Lower lobe of right lung (tissue), 2 donors: ENCODE measurements at places on chromosomes 13 and 19. TPM values are rescaled to one million over a fixed set of nuclear protein-coding genes. Genes with fewer than 3 reads are reported as not detected.

DAPK3 gene
- 50.5 TPM for total RNA-seq

SULT2A1 gene
- not detected for total RNA-seq

LNX2 gene
- 29.7 TPM for total RNA-seq

CBY2 gene
- total RNA-seq: not detected

CBLC gene
- 2.3 TPM for total RNA-seq

DNA sequence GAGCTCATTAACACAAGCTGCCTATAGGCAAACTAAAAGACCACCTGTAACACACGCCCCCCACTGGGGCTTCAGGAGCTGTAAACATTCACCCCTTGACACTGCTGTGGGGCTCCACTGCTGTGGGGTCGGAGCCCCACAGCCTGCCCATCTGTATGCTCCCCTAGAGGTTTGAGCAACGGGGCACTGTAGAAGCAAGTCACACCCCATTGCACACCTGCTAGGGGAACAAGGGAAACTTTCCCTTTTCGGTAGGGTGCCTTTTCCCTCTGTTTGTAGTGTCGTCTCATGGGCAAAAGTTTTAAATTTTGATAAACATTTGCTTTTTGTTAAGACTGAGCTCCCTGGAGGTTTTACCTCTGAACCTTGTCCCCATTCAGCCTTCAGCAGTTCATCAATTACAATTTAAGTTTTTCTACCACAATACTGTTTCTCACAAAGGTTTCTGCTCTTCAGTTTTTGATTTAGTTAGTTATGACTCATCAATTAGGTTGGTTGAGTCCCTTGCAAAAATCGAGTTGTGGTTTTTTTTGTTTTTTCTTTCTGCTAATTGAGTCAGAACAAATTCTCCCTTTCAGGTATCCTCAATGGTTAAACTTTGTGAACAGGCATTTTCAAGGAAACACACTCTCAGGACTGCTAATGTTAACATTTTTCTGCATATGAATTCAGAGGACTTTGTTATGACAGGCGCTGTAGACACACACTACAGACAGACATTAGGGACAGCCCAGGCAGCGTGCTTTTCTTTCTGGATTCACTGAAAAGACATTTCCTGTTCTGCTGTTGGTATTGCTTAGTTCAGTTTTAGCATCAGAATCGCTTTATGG lies 35.1 kb downstream of the ZNF433 start:
- H3K36me3 ChIP-seq: peaks cover 14% of the 10 kb centered on the region
- DNase-seq: no peak
- no peak overlapping the region for H3K27ac ChIP-seq

- no peak overlapping the region for H3K4me3 ChIP-seq
- no peak for DNase-seq
- H3K4me1 ChIP-seq: no peaks in the 10 kb centered on the region
- peaks cover 26% of the 10 kb centered on the region for H3K27me3 ChIP-seq
Observed at GRCh38 chr19:15913830-15914229, 16.0 kb upstream of the CYP4F2 start.

- H3K36me3 ChIP-seq: no peaks in the 10 kb centered on the region
- peaks cover 7% of the 10 kb centered on the region for H3K4me1 ChIP-seq
- H3K27me3 ChIP-seq: no peaks in the 10 kb centered on the region
Observed at GRCh38 chr13:66996503-66996902, 233.6 kb downstream of the PCDH9 start.

DNA sequence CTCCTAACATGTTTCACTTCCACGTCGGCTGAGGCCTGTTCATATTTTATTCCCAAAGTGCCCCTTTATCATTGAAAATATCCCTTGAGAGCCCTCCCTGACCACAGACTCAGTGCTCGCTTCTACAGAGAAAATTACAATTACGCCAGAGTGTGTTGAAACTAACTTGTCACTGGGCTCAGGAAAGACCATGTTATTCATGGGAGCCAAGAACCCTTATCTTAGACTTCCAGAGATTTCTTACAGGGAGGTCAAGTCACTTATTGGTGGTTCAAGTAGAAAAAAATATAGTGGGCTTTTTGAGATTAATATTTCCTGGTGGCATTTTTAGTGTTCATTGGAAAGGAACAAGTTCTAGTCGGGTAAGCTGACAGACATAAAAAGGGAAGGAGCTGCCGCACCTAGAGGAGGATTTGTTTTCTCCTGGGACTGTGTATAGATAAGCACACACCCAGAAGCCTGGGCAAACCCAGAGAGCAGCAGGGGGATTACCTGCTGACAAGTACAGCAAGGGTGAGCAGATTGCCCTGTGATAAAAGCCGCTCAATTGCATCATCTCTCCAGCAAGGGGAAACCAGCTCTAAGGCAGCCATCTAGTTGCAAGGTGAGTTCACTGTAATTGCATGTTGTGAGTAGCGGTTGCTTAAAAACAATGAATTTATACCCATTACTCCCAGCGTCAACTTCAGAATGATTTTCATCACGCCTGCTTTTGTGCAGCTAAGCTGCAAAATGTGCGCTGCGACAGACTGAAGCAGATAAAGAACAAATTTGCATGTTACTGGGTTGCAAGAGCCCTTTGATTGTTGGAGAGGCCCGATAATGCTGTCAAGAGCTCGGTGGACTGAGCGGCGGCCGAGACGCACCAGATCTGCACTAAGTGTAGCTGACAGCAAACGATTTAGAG lies 46.2 kb downstream of the DCT start:
- H3K4me3 ChIP-seq: no peak overlapping the region
- no peak overlapping the region for H3K27ac ChIP-seq
- no peaks in the 10 kb centered on the region for H3K27me3 ChIP-seq
- H3K4me1 ChIP-seq: no peaks in the 10 kb centered on the region
- no peaks in the 10 kb centered on the region for H3K36me3 ChIP-seq
- DNase-seq: no peak

GRCh38 chr19:48396016-48396823 lies 2.8 kb downstream of the GRIN2D start:
- H3K27ac ChIP-seq: no peak overlapping the region
- no peak overlapping the region for H3K4me3 ChIP-seq
- peaks cover 54% of the 10 kb centered on the region for H3K27me3 ChIP-seq
- no peaks in the 10 kb centered on the region for H3K36me3 ChIP-seq
- no peak for DNase-seq

GRCh38 chr19:48544856-48545750 lies 6.9 kb upstream of the SULT2B1 start:
- no peak overlapping the region for H3K4me3 ChIP-seq
- no peak overlapping the region for H3K27ac ChIP-seq
- peaks cover 6% of the 10 kb centered on the region for H3K4me1 ChIP-seq
- H3K36me3 ChIP-seq: no peaks in the 10 kb centered on the region

GRCh38 chr19:57292547-57292946 lies 12.3 kb downstream of the ZNF460 start:
- H3K4me1 ChIP-seq: no peaks in the 10 kb centered on the region
- H3K27ac ChIP-seq: no peak overlapping the region
- DNase-seq: no peak
- no peaks in the 10 kb centered on the region for H3K27me3 ChIP-seq
- H3K4me3 ChIP-seq: no peak overlapping the region

DNA sequence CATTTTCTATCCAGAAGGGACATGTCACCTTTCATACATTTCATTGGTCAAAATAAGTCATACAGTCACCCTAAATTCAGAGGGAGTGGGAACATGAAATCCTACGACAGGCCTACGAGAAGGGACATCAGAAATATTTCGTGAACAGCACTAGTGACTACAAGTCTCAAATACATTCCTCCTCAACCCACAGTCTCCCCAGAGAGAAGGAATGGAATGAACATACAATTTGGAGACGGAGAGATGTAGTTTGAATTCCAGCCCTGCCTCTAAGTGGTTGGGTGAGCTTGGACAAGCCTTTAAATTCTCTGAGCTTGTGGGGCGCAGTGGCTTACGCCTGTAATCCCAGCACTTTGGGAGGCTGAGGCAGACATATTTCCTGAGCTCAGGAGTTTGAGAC lies 9.9 kb downstream of the SERTM1 start:
- H3K4me3 ChIP-seq: no peak overlapping the region
- no peaks in the 10 kb centered on the region for H3K36me3 ChIP-seq
- H3K27ac ChIP-seq: no peak overlapping the region
- no peak for DNase-seq
- no peaks in the 10 kb centered on the region for H3K27me3 ChIP-seq
- H3K4me1 ChIP-seq: no peaks in the 10 kb centered on the region

GRCh38 chr19:47109541-47110375 lies 3.8 kb downstream of the ZC3H4 start:
- peaks cover 5% of the 10 kb centered on the region for H3K36me3 ChIP-seq
- H3K27ac ChIP-seq: peak overlapping the region; percentile 100
- peaks cover 59% of the 10 kb centered on the region for H3K4me1 ChIP-seq
- H3K4me3 ChIP-seq: peak overlapping the region; percentile 89

DNA sequence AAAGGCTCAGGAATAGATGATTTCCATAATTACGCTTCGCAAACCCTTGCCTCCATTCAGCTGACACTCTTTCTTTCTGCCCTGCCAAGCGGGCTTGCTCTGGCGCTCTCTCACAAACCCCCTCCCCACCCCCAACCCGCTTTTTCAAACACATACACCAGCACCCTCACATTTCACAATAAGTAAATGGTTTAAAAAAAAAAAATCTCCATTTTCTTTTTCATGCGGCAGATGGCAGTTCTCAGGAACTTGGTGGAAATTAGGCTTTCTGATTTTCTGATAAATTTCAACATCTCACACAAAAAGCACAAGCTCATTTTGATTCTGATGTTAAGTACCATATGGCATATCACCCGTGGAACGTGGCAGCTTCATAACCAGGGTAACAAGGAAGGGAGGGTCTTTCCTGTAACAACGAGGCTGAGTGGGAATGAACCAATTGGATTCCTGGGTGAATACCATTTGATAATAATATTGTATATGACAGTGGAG lies 43.8 kb downstream of the C13orf42 start:
- H3K4me3 ChIP-seq: no peak overlapping the region
- no peak overlapping the region for H3K27ac ChIP-seq
- H3K27me3 ChIP-seq: peaks cover 4% of the 10 kb centered on the region

- no peaks in the 10 kb centered on the region for H3K36me3 ChIP-seq
- peaks cover 7% of the 10 kb centered on the region for H3K4me1 ChIP-seq
- no peak overlapping the region for H3K4me3 ChIP-seq
- no peaks in the 10 kb centered on the region for H3K27me3 ChIP-seq
- no peak for DNase-seq
- no peak overlapping the region for H3K27ac ChIP-seq
Observed at GRCh38 chr13:94328381-94329041, 151.0 kb downstream of the DCT start.

DNA sequence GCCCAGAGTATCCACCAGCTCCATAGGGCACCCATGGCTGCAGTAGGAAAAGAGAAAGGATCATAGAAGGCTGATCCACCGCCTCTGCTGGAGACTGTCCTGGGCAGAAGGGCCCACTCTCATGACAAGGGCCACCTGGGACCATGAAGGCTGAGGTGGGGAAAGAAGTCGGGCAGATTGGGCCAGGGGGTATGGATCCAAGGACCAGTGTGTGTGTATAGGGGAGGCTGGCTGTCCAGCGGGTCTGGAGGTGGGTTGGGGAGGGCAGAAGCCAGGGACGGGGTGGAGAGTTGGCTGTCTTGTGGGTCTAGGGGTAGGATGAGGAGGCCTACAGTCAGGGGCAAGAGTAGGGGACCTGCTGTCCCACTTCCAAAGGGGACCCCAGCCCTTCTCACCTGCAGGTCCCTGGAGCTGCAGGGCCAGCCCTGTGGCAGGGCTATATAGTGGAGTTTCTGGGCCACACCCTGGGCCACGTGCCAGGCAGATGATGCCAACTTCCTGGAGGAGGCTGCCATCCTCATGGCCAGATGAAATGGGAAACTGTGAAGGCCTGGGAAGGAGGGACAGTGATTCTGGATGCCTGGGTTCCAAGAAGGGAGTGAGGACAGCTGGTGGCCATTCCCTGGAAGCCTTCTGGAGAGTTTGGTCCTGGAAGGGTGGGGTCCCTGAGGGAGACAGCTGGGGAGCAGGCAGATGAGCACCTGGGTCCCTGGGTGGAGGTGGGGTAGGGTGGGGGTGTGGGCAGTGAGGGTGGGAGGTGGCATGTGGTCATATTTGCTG lies at the start of gene FCGBP:
Gene FCGBP (minus strand): TSS at position 51 of the 780 bp plus-strand sequence.
- H3K36me3 ChIP-seq: no peaks in the 10 kb centered on the region
- peaks cover 17% of the 10 kb centered on the region for H3K27me3 ChIP-seq
- DNase-seq: no peak

DNA sequence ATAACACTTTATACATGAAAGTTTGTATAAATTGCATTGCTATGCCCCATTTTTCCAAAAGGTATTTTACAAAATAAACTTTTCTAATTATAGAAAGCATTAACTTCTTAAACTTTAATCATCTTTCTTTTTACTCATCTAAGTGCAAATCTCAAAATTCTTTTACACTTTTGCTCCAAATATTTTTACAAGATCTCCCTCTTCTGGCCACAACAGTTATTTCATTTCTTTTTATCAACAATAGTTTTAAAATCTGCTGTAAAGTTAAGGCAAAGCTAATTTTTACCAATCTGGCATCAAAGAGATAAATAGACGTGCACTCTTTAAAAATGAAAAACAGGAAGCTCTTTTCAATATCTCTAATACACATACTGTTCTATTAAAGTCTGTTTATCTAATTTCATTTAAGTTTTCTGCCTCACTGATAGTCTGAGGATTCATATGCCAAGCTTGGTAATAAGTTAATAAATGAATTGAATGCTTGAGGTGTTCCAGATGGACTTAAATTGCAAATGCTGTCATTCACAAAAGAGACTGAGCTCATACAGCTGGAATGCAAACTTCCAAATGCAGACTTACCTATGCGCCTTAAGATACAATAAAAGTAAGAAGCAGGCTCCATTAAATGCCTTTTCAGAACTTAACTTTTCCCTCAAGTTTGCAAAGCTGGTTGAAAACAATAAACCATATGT lies 583.0 kb upstream of the ATXN8OS start:
- no peaks in the 10 kb centered on the region for H3K4me1 ChIP-seq
- no peaks in the 10 kb centered on the region for H3K36me3 ChIP-seq
- no peak overlapping the region for H3K27ac ChIP-seq
- no peak for DNase-seq

GRCh38 chr19:39265321-39265916 lies 2.8 kb upstream of the IFNL2 start:
- DNase-seq: no peak
- H3K27ac ChIP-seq: no peak overlapping the region
- peaks cover 55% of the 10 kb centered on the region for H3K27me3 ChIP-seq
- no peak overlapping the region for H3K4me3 ChIP-seq

DNA sequence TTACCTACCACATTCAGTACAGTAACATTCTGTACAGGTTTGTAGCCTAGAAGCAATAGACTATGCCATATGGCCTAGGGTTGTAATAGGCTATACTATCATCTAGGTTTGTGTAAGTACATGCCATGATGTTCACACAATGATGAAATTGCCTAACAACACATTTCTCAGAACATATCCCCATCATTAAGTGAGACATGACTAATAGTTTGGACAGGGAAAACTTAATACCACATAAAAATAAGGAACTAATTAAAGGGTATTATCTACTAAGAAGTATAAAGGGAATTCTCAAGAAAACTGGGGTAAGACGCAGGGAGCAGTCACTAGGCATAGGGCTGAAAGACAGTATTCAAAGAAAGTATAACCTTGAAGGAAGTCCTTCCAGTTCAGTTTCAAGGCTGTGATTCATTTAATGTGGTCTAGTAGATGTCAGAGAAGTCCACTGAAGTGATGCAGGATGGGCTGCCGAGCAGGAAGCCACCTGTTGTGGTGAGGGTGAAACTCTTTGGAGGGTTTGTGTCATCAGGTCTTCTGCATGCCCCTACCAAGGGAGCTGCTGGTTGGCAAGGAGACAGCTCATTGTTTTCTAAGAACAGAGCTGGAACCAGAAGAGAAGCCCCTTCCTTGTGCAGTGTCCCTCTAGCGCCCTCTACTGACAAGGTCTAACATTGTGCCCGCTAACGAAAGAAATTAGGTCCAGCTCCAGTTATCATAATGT lies 122.9 kb downstream of the OLFM4 start:
- no peaks in the 10 kb centered on the region for H3K36me3 ChIP-seq
- DNase-seq: no peak
- peaks cover 5% of the 10 kb centered on the region for H3K27me3 ChIP-seq
- no peak overlapping the region for H3K4me3 ChIP-seq
- H3K27ac ChIP-seq: no peak overlapping the region
